ENCODE measurements at places on chromosomes 11 and 22.

DNA sequence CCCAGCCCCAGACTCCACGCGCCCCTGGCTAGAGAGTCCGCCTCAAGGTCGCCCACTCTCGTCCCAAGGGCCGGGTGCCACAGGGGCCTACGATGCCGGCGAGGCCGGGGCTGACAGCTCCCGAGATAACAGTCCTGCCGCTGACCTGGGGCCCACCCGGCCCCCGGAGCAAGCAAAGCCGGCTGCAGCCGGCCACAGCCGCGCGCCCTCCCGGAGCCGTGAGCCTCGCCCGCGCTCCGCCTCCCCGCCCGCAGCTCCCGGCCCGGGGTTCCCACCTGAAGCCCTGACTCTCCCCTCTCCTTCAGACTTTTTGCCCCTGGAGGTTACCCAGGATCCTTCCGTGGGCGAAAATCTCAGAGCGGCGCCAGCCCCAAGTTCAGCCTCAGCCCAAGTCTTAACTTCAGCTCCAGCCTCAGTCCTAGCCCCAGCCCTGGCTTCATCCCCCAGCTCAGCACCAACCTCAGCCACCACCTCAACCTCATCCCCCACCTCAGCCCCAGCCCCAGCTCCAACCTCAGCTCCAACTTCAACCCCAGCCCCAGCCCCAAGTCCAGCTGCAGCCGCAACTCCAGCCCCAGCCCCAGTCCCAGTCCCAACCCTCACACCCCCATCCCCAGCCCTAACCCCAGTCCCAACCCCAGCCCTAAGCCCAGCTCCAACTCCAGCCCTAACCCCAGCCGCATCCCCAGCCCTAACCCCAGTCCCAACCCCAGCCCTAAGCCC lies 1.7 kb downstream of the KLHDC7B start:
- no peak for DNase-seq

DNA sequence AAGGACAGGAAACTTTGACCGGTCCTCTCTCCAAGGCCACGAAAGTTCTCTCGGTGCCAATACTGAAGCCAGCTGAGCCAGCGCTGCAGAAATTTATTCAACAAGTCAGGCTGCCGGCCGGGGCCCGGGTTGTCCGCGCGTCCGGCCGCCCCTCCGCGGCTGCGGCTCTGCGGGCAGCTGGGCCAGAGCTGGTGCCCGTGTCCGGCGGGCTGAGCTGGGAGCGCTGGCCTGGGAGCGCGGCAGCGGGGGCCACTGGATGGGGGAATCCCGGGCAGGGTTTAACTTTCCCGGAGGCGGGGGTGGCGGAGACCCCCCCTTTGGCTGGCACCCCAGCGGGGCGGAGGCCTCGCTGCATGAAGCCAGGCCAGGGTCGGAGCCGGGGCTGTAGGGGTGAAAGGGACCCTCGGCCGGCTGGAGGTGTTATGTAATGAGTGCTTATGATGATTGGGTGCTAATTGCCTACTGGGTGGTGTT lies 12.3 kb upstream of the CACNA1I start:
- DNase-seq, result no peak

- no peak for DNase-seq
Measured at GRCh38 chr22:49671331-49672013, 156.2 kb downstream of the BRD1 start.

- DNase-seq, result no peak
Measured at GRCh38 chr11:134145715-134146114, 76.8 kb downstream of the JAM3 start.

GRCh38 chr11:34855021-34855753 lies 61.0 kb downstream of the APIP start:
- no peak for DNase-seq

- no peak for DNase-seq
Measured at GRCh38 chr22:46918197-46918596, 155.7 kb downstream of the TBC1D22A start.

- DNase-seq, result no peak
Measured at GRCh38 chr11:20474882-20475517, 87.5 kb downstream of the PRMT3 start.

DNA sequence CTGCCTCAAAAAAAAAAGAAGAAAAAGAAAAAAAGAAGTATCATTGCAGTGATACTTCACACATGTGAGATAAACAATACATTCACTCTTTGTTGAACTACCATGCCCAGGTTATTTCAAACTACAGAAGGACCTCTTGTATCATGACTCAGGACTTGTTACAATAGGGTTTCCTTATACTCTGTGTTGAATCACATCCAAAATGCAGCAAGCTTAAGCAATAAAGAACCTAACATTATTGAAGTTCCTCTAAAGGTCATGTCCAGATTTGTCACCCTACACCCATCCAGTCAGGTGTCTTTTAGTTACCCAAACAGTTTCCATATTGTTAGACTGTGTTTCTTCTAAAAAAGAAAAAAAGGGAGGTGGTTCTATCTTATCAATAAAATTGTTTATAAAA lies 26.9 kb upstream of the ALKBH3 start:
- no peak for DNase-seq

DNA sequence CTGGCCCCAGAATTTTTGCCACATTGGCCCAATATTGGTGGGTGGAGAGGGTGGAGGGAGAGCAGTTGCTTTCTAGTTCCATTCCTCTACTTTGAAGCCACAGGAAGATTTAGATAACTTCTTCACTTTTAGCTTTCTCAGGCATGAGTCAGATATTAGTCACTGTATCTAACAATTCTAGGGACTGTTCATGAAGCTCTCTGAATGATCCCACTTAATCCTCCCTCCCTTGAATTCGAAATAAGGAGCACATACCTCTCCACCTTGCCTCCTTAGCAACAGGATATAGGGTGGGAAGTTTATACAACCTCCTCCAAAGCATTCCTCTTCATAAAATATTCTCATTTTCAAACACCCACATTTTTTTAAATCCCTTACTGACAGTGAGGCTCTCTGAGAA lies 13.5 kb downstream of the FSHB start:
- no peak for DNase-seq

DNA sequence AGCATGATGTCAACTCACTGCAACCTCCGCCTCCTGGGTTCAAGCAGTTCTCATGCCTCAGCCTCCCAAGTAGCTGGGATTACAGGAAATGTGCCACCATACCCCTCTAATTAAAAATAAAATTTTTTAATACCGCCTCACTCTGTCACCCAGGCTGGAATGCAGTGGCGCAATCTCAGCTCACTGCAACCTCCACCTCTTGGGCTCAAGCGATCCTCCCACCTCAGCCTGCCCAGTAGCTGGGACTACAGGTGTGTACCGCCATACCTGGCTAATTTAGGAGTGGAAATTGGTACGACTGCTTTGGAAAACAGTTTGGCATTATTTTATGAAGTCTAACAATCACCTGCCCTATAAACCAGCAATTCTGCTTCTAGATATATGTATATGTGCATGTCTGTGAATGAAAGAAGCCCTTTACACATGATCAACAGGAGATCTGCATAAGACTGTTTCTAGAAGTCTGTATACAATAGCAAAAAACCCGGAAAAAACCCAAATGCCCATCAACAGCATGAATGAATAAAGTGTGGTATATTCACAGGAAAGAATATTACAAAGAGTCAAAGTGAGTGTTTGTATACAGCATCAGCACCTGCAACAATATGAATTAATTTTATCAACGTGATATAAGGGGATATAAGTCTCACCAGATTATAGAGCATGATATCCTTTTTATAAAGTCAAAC lies 16.0 kb downstream of the SLC35F2 start:
- no peak for DNase-seq

DNA sequence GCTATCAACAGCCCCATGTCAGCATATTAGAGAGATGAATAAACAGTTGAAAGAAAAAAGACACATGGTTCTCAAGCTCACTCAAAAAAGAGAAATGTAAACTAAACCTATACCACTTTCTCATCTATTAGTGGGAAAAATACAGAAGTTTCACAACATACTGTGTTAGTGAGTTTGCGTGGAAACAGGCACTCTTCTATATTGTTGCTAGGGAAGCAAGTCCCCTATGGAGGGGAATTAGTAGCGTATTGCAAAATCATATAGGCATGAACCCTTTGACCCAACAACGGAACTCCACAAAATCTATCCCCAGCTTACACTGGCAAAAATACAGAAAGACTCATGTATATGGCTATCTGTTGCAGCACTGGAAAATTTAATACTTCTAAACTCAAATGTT lies 14.2 kb upstream of the RFPL2 start:
- no peak for DNase-seq

- DNase-seq, result no peak
Measured at GRCh38 chr11:58561394-58562098, 14.1 kb downstream of the LPXN start.

DNA sequence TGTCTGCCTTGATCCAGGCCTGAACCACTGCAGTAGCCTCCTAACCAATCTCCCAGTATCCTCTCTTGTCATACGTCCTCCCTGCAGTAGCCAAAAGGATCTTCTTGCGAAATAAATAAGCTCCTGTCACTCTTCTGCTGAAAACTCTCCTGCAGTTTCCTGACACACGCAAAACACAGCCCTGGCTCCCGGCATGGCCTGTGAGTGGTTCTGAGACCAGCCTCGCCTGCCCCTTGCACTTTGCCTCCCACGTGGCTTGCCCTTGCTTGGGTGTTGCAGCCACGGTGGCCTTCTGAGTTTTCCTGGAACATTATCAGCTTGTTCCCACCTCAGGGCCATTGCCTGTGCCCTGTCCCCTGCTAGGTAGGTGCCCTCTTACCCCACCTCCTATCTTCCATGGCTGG lies 7.2 kb downstream of the ZC3H7B start:
- peak; percentile 28 for DNase-seq

DNA sequence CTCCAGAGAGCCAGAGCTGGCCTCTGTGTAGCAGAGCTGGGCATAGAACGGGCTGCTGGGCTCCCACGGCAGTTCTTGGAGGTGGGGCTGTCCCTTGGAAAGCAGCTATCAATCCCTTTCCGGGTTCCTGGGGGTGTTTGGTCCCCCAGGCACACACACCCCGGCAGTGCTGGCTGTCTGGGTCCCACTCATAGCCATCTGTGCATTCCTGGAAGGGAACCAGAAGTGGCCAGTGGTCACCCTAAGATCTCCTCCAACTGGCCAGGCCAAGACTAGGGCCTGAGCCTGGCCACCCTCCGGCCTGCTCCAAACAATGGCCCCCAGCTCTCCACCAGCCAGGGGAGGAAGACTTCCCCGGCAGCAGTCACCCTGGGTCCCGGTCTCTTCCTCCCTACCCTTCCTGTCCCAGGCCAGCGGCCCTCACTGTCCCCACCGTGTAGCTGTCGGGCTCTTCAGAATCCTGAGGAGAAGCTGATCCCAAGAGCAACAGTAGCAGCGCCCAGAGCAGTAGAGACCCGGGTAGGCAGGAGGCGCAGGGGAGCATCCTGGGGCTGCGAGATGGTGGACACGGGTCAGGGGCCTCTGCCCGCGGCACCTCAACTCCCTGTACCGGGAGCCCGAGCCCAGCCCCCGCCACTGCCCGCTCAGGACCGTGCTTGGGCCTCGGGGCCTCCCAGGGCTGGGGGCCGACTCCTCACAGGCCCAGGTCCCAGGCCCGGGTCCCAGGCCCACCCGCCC lies 620 bp downstream of the EFEMP2 start:
- peak; percentile 38 for DNase-seq

DNA sequence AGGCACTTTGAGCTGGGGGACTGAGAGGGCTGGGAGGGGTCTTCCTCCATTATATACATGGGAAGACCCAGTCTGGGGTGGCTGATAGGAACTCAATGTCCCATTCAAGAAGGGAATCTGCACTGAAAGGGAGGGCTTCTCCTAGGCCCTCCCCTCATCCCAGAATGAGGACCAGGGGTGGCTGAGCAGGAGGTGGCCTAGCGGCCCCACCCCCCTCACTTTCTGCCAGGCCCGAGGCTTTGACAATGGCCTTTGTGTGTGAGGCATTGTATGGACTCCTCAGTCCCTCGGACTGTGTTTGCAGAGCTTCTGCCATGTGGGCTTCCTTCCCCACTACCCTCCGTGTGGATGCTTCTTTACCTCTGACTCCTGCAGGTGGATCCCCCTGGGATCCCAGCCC lies 65.7 kb downstream of the NECTIN1 start:
- no peak for DNase-seq

GRCh38 chr22:47123827-47124442 lies 361.5 kb downstream of the TBC1D22A start:
- no peak for DNase-seq

- DNase-seq, result peak; percentile 67
Measured at GRCh38 chr11:93740730-93741093, 583 bp downstream of the TAF1D start.

DNA sequence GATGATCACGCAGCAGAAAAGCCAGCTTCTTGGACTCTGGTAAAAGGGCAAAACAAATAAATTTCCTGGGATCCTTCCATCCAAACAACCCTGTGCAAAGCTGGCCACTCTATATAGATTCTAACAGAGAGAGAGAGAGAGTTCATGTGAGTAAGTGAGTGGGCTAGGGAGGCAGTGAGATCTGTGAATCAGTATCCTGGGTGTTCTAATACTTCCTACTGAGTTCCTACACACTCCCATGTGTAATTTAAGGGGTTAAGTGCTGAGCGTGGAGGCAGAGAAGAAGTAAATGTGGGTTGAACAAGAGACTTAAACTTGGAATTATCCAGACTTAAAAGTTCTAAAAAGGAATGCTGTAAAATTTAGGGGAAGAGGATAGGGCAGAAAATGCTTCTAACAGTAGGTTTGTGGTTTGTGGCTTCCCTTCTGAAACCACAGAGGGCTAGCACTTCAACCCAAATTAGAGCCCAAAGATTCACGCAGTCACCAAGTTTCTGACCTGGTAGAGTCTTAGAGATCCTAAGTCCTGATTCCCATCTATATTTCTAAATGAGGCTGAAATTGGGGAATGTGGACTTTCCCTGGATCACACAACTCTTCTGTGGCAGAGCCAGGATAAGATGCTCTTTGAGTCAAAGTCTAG lies 413.9 kb downstream of the TENM4 start:
- no peak for DNase-seq

DNA sequence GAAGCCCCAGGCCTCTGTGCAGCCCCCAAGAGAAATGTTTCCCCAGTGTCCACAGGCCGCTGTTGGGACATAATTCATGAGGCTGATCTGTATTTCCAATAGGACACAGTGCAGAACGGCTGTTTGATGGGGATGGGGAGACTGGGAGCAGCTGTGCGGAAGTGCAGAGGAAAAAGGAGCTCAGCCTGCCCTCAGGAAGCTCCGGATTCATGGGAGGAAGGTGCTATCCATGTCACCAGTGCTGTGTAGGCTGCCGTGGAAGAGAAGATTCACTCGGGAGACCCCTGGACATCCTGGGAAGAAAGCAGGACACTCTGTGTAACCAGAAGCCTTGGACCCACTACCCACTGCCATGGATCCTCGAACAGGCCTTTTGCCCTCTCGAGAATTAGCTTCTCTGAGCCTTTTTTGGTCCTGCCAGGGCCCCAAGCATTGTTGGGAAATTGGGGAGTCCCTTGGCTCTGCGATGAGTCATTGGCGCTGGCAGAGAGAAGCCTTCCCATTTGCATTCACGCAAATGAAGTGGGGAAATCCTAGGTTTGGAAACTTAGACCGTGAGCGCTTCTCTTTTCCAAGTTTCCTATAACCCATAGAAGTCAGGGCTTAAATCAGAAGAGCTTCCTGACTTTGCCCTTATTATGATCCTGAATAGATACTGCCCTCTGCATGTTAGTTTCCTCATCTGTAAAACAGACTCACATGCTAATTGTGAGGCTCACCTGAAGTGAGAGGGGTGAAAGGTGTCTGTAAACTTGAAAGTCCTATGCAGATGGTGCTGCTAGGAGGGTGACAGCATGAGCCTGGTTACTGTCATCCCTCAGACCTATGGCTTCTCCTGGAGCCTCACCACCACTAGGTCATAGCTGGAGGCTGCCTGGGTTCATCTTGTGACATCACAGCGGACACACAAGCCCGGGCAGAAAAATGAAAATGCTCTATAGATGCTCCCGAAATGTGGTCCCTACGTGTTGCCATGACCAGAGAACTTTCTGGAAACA lies 229.2 kb upstream of the B3GAT1 start:
- DNase-seq, result no peak

- no peak for DNase-seq
Measured at GRCh38 chr22:40399621-40400020, 29.2 kb downstream of the SGSM3 start.
